ENCODE measurements at places on chromosomes 2 and 18.

GRCh38 chr2:74441690-74442482 is at the start of gene RTKN:
TSS of gene RTKN (minus strand) at chr2:74441937. CDS start at chr2:74441816, 121 bp downstream.
- peak; percentile 49 for DNase-seq

DNA sequence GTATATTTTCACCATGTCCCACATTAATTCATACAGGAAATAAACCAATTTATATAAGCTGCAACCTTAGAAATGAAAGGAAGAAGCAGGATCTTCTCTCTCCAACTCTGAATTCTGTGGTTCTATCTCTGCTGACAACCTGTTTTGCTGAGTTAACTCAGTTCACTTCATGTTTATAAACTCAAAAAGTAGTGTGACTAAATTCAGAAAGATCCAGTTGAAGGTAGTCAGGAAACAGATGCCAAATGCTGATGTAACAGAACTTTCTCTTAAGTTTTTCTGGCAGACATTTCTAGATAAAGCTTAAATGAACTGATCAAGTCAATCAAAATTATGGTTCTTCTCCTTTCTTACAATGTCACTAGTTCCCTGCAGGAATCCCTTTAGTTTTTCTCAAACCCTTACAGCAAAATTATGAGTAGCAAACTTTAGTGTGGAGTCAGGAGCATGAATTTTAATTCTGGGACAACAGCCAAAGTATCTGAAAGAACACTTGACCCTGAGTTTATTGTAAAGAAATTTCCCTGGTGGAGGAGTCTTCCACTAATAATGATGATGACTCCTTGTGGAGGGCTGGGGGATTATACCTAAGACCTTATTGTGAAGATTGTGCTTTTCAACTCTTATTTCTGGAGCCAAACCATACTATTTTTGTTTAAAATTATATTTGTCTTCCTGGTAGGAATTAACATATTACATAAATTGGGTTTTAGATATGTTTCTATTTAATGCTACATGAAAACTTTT is 216.9 kb downstream of the MYO3B start:
- no peak for DNase-seq

DNA sequence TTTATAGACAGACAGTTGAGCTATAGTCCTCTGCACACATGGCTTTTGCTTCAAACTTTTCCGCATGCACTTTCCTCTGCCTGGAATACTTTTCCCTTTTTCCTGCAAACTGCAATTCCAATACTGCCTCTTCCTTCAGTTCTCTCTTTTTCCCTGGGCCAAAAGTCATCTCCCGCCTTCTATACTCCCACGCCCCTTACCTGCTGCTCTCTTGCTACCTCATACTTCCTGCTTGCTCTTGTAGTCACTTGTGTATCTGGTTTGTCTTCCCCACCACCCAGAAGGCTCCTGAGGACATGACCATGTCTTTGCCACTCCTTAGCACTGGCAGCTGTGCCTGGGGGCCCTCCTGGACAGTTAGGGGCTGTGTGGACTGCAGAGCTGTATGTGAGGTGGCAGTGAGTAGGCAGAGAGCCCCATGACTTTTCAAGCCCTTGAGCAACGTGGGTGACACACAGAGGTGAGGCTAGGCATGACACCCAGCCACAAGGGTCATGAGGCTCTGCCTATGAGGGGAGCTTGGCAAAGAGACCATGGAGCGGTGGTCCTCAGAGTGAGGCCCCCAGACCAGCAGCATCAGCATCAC is 23.2 kb downstream of the SPEG start:
- DNase-seq = no peak

DNA sequence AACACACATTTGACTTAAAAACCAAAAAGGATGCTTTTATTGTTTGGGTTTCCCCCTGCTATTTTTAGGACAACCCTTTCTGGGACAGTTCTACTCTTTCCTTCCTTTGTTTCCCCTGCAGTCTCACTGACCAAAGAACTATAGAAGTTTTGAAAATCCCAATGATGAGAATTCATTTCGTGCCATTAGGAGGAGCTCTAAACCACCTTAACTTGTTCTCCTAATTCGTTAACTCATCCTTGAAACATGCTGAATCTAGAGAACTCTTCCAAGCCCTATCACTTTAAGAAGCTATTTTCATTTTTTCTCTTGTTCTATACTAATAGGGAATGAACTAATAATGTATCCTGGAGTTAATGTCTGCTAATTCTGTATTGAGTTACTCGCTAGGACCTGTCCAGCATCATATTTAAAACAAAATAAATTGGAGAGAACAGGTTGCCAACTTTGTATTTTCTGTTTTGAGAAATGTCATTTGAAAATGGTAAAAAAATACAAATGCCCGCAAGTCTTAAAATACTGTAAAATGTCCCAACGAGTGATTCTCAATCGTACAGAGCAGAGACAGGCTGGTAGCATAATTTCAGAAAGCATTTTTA is 62.9 kb downstream of the AFTPH start:
- DNase-seq = peak; percentile 61

GRCh38 chr18:62526098-62527025 is 3.5 kb downstream of the ZCCHC2 start:
- peak; percentile 73 for DNase-seq

GRCh38 chr2:109312902-109313301 is 183.9 kb downstream of the SH3RF3 start:
- DNase-seq = no peak
